ENCODE measurements at places on chromosomes 2 and 18.

DNA sequence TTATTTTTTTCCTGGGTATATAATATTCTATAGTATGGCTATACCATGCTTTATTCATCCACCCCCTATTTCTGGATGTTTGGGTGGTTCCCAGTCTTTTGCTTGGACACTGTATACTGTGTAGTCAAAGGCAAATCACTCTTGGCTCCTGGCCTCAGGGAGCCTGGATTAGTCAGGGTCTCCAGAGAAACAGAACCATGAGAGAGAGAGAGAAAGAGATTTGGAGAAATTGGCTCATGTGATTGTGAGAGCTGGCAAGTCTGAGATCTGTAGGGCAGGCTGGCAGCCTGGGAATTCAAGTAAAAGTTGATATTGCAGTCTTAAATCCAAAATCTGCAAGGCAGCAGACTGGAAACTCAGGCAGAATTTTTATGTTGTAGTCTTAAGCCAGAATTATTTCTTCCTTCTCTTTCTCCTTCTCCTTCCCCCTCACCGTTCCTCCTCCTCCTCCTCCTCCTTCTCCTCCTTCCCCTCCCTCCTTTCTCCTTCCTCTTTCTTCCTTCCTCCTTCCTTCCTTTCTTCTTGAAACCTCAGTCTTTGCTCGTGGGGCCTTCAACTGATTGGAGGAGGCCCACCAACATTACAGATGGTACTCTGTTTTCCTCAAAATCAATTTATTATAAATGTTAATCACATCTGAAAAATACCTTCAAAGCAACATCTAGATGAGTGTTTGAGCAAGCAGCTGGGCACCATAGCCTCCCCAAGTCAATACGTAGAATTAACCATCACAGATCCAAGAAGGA lies 33.0 kb downstream of the CTIF start:
- no peak for DNase-seq

GRCh38 chr2:239512054-239512453 lies 111.2 kb upstream of the HDAC4 start:
- DNase-seq: no peak

- no peak for DNase-seq
These were observed 29.4 kb downstream of the PLEKHM3 start for GRCh38 chr2:207995887-207996286.

- DNase-seq: no peak
These were observed 77.4 kb downstream of the HDAC4 start for GRCh38 chr2:239323447-239323846.

GRCh38 chr2:153588408-153588807 lies 109.8 kb upstream of the RPRM start:
- DNase-seq: no peak

DNA sequence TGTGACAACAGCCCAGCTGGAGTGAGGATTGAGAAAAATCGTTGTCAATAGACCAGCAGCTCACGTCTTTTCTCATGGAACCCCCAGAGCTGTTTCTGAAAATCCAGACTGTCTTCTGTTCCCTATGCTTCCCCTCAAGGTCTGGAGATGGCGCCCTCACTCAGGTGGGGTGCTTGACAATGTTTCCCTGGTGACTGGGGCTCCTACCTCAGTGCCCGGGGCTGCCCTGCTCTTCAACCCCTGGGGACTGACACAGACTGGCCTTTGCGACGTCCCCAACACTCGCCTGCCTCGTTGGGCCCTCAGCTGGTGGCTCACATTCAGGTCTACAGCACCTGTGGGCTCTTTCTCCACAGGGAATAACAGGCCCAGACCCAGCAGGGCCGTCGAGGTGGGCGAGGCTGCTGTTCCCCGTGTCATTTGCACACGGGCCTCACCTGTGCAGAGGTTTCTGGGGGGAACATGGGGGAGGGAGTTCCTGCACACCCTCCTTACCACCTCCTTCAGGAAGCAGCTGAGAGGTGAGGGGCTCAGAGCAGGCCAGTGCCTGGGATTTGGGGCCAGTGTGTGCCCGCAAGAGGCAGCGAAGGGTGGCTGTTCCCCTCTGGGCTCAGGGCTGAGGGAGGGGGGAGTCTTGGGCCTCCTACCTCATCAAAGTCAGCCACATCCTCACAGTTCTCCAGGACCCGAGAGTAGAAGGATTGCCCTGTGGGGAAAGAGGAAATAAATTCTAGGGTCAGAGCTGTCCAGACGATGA lies 59.3 kb upstream of the OTOF start:
- no peak for DNase-seq

DNA sequence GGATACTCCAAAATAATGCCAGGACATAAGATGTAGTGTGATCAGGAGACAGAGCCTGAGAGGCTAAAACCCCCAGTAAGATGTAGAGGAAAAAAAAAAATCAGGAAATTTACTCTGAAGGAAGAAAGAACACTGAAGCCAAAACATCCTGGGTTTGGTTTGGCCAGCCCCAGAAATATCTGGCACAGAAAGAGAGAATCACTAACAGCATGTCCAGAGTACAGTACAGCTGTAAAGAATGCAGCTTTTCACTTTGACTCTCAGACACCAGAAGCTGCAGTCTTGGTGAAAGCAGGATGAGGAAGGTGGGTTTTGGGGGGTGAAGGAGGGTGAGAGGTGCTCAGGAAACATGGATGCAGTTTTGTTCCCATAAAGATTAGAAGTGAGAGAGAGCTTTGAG lies 1577.7 kb upstream of the ACVR2A start:
- no peak for DNase-seq

GRCh38 chr2:191851158-191851557 lies 4.3 kb upstream of the CAVIN2 start:
- DNase-seq: no peak

Measured in substantia nigra (tissue), 51 donors.